ENCODE measurements at places on chromosomes 12 and 14. TPM values are rescaled to one million over a fixed set of nuclear protein-coding genes. Genes with fewer than 3 reads are reported as not detected.

YY1 gene
- total RNA-seq: 52.8 TPM

CCDC198 gene
- total RNA-seq: not detected

CGRRF1 gene
- 8.8 TPM for total RNA-seq

FAM234B gene
- total RNA-seq: 12.6 TPM

ABCD2 gene
- under 0.01 TPM for total RNA-seq

KRT2 gene
- not detected for total RNA-seq

COCH gene
- total RNA-seq: 0.46 TPM

SOCS2 gene
- 46.5 TPM for total RNA-seq

LALBA gene
- total RNA-seq: not detected

SNAPC1 gene
- 16.5 TPM for total RNA-seq

BTBD6 gene
- total RNA-seq: 73.1 TPM

NYNRIN gene
- total RNA-seq: 6.9 TPM

NUDT14 gene
- total RNA-seq: 16.6 TPM

TXNDC16 gene
- total RNA-seq: 4.9 TPM

SYCP3 gene
- total RNA-seq: 0.33 TPM

VWF gene
- total RNA-seq: 0.92 TPM

BEST3 gene
- total RNA-seq: not detected

BHLHE41 gene
- 6.1 TPM for total RNA-seq

RPS6KL1 gene
- 0.43 TPM for total RNA-seq

GDF3 gene
- total RNA-seq: not detected

IL22 gene
- not detected for total RNA-seq
